ENCODE measurements at places on chromosomes 1 and 21.
A peak's percentile ranks its signal among the peaks of the same experiment; 100 is the strongest.

DNA sequence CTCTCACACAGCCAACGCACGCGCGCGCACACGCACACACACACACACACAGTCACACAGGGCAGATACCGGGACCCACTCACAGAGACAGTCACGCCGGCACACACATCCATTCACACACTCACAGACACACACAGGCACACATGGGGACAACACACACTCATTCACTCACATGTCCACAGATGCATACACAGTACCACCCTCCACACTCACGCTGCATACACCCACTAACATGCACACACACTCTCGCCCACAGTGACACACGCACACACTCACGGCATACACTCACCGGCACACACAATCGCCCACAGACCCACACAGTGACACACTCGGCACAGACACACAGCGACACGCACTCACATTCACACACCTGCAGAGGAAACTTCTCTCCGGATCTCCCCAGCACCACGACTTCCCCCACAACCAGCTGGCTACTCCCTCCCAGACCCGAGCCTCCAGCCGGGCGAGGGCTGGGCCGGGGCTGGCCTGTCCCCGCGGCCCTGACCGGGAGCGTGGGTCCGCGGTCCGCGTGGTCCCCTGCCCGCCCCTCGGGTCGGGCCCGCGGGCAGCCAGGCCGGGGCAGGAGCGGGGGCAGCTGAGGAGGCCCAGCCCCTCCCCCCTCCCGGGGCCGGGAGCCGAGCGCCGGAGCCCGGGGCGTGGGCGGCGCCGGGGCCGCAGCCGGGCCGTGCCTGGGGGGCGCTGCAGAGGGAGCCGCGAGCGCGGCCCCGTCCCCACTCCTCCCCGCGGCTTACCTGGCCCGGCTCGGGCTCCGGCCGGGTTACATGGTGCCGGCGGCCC lies 552 bp downstream of the DLGAP3 start:
- no peaks in the 10 kb centered on the region for H3K36me3 ChIP-seq
- DNase-seq, result no peak
- peaks cover 31% of the 10 kb centered on the region for H3K27me3 ChIP-seq

- H3K27ac ChIP-seq, result no peak overlapping the region
- H3K4me3 ChIP-seq, result no peak overlapping the region
- no peaks in the 10 kb centered on the region for H3K27me3 ChIP-seq
- no peaks in the 10 kb centered on the region for H3K4me1 ChIP-seq
These were observed 202.5 kb downstream of the TTLL7 start for GRCh38 chr1:83796409-83796808.

DNA sequence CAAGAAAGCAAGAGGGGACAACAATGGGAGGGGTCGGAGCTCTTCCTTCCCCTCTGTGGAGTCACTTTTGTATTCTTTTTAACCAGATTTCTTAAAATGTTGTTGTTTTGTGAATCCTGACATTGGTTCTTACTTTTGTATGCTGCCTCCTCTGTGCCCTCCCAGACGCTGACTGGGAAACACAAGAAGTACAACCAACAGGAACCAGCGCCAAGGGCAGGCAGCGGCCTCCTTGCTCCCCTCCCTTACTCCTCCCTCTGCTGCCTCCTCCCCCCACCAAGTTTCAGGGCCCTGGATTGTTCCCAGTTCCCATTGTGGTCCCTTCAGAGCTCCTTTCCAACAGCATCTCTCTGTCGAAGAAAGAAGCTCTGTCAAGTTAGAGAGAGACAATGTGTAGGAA lies 111.1 kb downstream of the BRINP2 start:
- no peak overlapping the region for H3K4me3 ChIP-seq
- no peak for DNase-seq
- H3K27ac ChIP-seq, result no peak overlapping the region
- no peaks in the 10 kb centered on the region for H3K4me1 ChIP-seq

GRCh38 chr1:211257826-211258225 lies 1.3 kb upstream of the RCOR3 start:
- peaks cover 6% of the 10 kb centered on the region for H3K4me1 ChIP-seq
- H3K27me3 ChIP-seq, result no peaks in the 10 kb centered on the region
- DNase-seq, result no peak
- peaks cover 1% of the 10 kb centered on the region for H3K36me3 ChIP-seq

- H3K27me3 ChIP-seq, result no peaks in the 10 kb centered on the region
- DNase-seq, result no peak
- peaks cover 2% of the 10 kb centered on the region for H3K36me3 ChIP-seq
- peak overlapping the region; percentile 88 for H3K27ac ChIP-seq
- H3K4me1 ChIP-seq, result peaks cover 6% of the 10 kb centered on the region
These were observed 674 bp downstream of the BCL10 start for GRCh38 chr1:85275701-85276214.

DNA sequence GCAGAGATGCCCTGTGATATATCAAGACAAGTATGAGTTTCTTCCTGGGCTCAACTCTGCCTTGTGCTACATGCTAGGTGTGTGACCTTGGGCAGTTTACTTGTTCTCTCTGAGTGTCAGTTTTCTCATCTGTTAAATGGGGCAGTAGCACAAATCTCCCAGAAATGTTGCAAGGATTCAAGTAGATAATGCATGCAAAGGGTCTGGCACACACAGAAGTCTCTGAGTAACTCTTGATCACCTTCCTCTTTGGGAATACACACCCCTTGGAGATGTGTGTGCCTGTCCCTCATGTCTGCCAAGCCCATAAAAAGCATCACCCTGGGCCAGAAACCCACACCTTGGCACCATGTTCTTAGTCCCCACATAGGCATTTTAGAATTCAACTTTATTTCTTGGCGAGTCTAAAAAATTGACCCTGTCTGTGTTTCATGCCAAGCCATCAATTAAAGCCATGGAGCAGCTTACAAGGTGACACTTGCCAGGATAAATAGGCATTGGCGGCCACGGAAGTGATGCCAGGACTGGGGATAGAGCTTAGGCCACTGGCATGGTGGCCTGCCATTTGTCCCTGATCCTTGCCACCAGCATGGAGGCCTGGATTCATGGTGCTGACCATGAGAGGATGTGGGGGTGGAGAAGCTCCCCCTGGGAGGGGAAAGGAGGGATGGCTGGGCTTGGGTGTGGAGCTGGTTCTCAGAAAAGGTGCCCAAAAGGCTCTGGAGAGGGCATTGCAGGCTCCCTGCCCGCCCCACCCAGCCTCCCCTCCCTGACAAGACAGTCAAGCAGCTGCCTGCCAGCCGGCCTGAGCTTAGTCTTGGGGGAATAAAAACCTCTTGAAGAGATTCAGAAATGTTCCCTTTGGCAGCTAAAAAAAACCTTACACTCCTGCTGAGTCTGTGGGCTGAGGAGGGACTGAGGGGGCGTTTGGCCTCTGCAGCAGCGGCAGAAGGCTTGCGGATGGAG lies 118.0 kb upstream of the IPO9 start:
- H3K36me3 ChIP-seq, result peaks cover 22% of the 10 kb centered on the region
- H3K4me3 ChIP-seq, result no peak overlapping the region
- no peak for DNase-seq
- H3K4me1 ChIP-seq, result peaks cover 30% of the 10 kb centered on the region
- H3K27ac ChIP-seq, result no peak overlapping the region

DNA sequence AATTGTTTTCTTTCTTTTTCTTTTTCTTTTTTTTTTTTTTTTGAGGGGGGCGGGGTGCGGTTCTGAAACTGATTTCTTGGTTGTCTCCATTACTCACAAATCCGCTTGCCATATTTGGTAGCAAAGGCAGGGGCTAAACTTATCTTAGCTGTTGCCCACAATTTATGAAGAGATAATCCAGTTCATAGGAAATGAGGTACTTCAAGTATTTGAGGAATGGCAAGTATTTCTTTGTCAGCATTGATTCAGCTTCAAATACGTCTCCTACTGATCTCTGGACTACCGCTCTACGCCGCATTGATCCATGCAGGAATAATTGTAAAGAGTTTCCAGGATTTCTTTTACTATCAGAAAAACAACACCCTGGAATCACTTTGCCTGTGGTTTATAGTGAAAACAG lies 289.2 kb upstream of the DPYD start:
- DNase-seq, result no peak
- no peak overlapping the region for H3K27ac ChIP-seq
- H3K4me1 ChIP-seq, result peaks cover 4% of the 10 kb centered on the region
- H3K36me3 ChIP-seq, result no peaks in the 10 kb centered on the region
- no peak overlapping the region for H3K4me3 ChIP-seq

- peak overlapping the region; percentile 91 for H3K27ac ChIP-seq
- peaks cover 23% of the 10 kb centered on the region for H3K4me1 ChIP-seq
- H3K4me3 ChIP-seq, result peak overlapping the region; percentile 98
- H3K27me3 ChIP-seq, result no peaks in the 10 kb centered on the region
- DNase-seq, result peak; percentile 85
These were observed 1.2 kb downstream of the S100A10 start for GRCh38 chr1:151992303-151993083.

GRCh38 chr1:168223681-168224540 lies 1.9 kb upstream of the SFT2D2 start:
- H3K27ac ChIP-seq, result no peak overlapping the region
- no peak for DNase-seq
- peaks cover 15% of the 10 kb centered on the region for H3K4me1 ChIP-seq
- H3K27me3 ChIP-seq, result no peaks in the 10 kb centered on the region

DNA sequence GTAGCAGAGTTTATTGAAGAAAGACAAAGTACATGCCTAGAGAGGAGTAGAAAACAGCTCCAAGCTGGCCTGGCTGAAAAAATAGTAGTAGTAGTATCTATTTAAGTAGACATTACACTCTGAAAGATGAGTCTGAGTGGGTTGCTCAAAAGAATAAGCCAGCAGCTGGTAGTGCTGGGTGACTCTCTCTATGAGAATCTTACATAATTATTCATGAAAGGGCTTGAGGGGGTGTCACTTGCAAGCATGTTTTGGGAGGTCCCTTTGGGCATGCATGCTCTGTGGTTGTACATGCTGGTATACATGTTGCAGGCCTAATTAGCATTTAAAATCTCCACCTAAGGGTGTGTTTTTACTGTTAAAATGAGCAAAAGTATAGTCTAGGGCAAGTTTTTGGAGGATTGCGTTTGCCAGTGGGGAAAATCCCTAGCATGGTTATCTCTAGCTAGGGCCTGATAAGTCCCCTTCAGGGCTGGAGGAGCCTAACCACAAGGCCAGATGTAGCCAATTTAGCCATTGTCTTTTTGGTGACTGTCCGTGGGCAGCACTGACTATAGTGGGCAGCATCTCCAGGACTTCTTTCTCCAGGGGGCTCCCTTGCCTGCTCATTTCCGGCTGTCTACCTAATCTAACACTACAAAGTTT lies 11.0 kb upstream of the FCGR2A start:
- no peaks in the 10 kb centered on the region for H3K27me3 ChIP-seq
- H3K36me3 ChIP-seq, result no peaks in the 10 kb centered on the region
- no peaks in the 10 kb centered on the region for H3K4me1 ChIP-seq
- H3K4me3 ChIP-seq, result no peak overlapping the region

- no peak for DNase-seq
- H3K27me3 ChIP-seq, result no peaks in the 10 kb centered on the region
- peaks cover 16% of the 10 kb centered on the region for H3K4me1 ChIP-seq
- peaks cover 58% of the 10 kb centered on the region for H3K36me3 ChIP-seq
- H3K27ac ChIP-seq, result no peak overlapping the region
- no peak overlapping the region for H3K4me3 ChIP-seq
These were observed 2.8 kb downstream of the GALE start for GRCh38 chr1:23797478-23798448.

DNA sequence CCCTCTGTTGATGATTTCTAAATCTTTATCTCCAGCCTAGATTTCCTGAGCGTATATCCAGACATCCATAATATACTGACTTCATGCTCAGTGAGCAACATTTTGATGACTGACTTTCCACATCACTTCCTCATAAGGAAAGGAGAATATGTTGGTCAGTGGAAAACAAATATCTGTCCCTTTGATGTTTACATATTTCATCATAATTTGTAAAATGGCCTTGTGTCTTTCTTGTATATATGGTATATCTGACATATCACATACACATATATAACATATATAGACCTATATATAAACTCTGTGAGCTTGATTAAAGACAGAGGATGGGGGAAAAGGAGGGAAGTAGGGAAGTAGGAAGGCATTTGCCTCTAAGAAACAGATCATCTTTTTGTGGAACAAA lies 18.6 kb downstream of the ZBTB8A start:
- no peak overlapping the region for H3K27ac ChIP-seq

GRCh38 chr1:65827346-65827745 lies 34.7 kb downstream of the PDE4B start:
- no peaks in the 10 kb centered on the region for H3K4me1 ChIP-seq
- no peaks in the 10 kb centered on the region for H3K27me3 ChIP-seq
- no peak for DNase-seq
- no peak overlapping the region for H3K27ac ChIP-seq
- H3K36me3 ChIP-seq, result no peaks in the 10 kb centered on the region

DNA sequence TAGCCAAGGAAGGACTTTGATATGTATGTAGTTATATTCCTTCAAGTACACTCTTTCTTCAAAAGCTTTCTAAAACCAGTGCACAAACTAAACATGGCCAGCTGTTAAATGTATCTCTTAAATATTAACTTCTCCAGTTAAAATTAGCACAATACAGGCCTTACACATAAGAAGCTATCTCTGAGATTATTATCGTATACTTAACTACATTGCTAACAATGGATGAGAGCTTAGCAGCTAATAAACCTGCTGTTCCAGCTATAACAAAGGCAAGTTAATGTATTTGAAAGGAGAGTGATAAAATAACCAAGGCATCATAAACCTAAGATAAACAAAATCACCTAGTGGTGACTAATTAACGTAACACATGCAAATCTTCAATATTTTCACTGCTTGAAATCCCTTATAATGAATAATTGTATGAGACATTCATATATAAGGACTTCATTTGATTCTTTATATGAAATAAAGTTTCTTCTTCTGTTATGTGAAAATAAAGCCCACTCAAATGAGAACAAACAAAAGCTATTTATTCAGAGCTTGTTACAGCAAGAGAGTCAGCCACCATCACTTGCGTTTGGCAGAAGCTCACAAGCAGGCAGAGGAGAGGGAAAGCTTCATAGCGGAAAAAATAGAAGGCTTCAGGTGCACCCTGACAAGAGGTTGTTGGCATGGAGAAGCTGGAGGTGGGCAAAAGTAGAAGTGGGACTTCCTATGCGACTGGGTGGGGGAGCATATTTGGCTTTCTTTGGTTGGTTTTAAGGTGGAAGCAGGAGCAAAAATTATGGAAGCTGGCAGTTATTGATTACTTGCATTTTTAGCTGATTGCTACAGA lies 274.1 kb upstream of the CHRM3 start:
- no peak overlapping the region for H3K4me3 ChIP-seq
- no peaks in the 10 kb centered on the region for H3K27me3 ChIP-seq
- no peaks in the 10 kb centered on the region for H3K4me1 ChIP-seq
- no peak for DNase-seq

- DNase-seq, result no peak
- H3K4me3 ChIP-seq, result no peak overlapping the region
- H3K36me3 ChIP-seq, result peaks cover 8% of the 10 kb centered on the region
- H3K27ac ChIP-seq, result no peak overlapping the region
- H3K4me1 ChIP-seq, result peaks cover 8% of the 10 kb centered on the region
- no peaks in the 10 kb centered on the region for H3K27me3 ChIP-seq
These were observed 16.9 kb downstream of the GPR157 start for GRCh38 chr1:9111957-9112356.

DNA sequence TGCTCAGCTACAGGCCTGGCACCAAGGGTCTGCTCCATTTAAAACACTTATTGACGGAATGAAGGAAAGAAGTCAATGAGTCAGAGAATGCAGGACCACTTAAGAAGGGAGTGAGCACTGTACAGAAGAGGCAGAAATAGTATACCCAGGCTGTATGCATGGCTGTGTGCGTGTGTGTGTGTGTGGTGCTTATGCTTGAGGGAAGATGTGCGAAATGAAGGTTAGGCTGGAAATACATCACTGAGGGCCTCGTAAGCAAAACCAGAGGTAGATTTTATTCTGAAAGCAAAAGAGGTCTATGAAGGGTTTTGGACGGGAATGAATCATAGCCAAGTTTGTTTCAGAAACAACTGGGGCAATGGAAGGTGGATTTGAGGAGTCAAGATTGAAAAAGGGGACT lies 9.7 kb upstream of the ADGRB2 start:
- no peak overlapping the region for H3K27ac ChIP-seq
- H3K4me1 ChIP-seq, result peaks cover 8% of the 10 kb centered on the region
- H3K36me3 ChIP-seq, result no peaks in the 10 kb centered on the region
- peaks cover 31% of the 10 kb centered on the region for H3K27me3 ChIP-seq
- no peak for DNase-seq
- no peak overlapping the region for H3K4me3 ChIP-seq
